ENCODE measurements at places on chromosomes 1 and 21. TPM values are rescaled to one million over a fixed set of nuclear protein-coding genes. Genes with fewer than 3 reads are reported as not detected.
A peak's percentile ranks its signal among the peaks of the same experiment; 100 is the strongest.

RHD gene
- not detected for total RNA-seq

KRTAP19-3 gene
- not detected for total RNA-seq

MYBPHL gene
- not detected for total RNA-seq

SLAMF6 gene
- total RNA-seq, result 68.1 TPM

DEDD gene
- total RNA-seq, result 40.6 TPM

CELA2B gene
- total RNA-seq, result not detected

SLC6A17 gene
- not detected for total RNA-seq

GRCh38 chr1:43565600-43566360, 35.1 kb downstream of the PTPRF start:
- no peak overlapping the region for H3K27ac ChIP-seq
- no peak overlapping the region for H3K4me3 ChIP-seq
- no peaks in the 10 kb centered on the region for H3K36me3 ChIP-seq
- H3K4me1 ChIP-seq, result peaks cover 7% of the 10 kb centered on the region
- peak; percentile 45 for DNase-seq

GRCh38 chr1:22207511-22208267, 64.8 kb upstream of the WNT4 start:
- H3K4me3 ChIP-seq, result no peak overlapping the region
- no peaks in the 10 kb centered on the region for H3K36me3 ChIP-seq
- H3K27ac ChIP-seq, result no peak overlapping the region
- H3K27me3 ChIP-seq, result peaks cover 15% of the 10 kb centered on the region
- DNase-seq, result no peak
- no peaks in the 10 kb centered on the region for H3K4me1 ChIP-seq

DNA sequence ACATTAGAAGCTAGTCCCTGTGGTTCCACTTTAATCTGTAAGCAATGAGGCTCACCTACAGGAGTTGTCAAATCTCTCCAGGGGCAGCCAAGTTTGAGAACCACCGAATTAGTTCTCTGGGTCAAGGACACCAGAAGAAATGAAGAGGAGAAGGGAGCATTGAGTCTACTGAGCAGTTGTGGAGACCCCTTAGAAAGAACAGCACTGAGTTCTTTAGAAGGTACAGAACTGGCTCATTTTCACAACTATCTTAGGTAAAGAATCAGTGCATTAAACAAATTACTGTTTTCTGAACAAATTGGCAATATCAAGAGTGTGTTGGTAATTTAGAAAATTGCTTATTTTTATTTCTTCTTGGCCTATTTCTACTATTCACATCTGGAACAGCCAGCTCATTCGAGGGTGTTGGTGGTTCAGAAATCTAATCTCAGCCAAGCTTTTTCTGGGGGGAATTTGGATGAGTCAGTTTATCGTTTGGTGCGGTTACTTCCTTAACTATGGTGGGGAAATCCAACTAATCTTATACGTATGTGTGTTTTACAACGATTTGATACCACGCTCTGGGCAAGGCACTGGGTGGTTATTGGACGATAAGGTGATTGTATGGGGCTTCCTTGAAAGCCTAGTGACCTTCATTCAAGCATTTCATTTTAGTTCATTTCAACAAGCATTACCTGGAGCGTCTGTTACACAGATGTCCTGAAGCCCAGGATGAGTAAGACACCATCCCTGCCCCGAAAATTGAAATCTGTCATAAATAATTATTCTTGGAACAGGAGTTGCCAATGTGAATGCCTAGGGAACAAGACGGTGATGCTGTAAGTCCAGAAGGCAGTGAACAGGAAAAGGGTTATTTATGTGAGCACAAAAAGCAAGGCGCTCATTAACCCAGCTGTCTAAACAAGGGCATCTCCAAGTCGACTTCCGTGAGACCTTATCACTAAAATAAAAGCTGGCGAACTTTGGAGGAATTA, 52.0 kb upstream of the TMPRSS2 start:
- H3K4me3 ChIP-seq, result no peak overlapping the region
- no peaks in the 10 kb centered on the region for H3K36me3 ChIP-seq
- no peaks in the 10 kb centered on the region for H3K27me3 ChIP-seq
- H3K27ac ChIP-seq, result no peak overlapping the region
- DNase-seq, result no peak
- no peaks in the 10 kb centered on the region for H3K4me1 ChIP-seq

DNA sequence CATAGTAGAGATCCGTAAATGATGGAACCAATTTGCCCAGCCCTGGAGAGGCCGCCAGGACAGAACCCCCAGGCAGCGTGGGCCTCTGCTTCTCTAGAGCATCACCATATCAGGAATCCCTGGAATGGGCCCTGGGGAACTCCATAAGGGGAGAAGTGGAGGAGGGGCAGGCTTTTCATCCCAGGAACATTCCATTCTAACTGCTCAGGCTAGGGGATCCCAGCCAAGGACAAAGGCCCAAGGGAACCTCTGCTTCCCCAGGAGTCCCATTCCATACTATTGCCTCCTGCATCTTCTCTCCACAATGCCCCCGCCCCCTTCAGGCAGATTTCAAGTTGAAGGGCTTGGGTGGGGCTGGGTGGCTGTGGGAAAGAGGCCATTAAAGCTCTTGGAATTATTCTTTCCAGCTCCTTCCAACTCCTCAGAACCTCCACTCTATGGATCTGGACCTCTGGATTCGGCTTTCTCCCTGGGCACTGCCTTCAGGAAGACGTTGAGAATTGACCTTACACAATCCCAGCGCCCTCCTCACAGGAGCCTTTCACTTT, 6.0 kb downstream of the TRNP1 start:
- no peak overlapping the region for H3K4me3 ChIP-seq
- DNase-seq, result no peak
- H3K4me1 ChIP-seq, result peaks cover 24% of the 10 kb centered on the region
- no peak overlapping the region for H3K27ac ChIP-seq
- peaks cover 5% of the 10 kb centered on the region for H3K27me3 ChIP-seq
- H3K36me3 ChIP-seq, result no peaks in the 10 kb centered on the region

DNA sequence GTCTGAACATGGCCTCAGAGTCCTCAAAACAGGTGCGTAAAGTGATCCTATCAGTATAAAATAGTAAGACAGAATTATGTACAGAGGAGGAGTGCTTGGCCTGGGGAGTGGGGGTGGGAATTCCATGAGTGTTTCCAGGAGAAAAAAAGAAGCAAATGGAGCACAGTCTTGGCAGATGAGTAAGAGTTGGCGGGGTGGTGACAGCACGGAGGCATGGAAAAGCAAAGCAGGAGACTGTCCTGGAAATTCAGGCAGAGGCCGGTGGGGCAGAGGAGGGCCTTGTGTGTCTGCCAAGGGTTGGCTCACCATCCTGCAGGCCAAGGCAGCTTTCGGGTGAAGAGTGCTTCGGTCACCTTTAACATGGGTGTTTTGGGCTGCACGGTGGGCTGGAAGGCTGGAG, 63.4 kb downstream of the OPTC start:
- H3K36me3 ChIP-seq, result no peaks in the 10 kb centered on the region
- H3K27me3 ChIP-seq, result no peaks in the 10 kb centered on the region
- no peaks in the 10 kb centered on the region for H3K4me1 ChIP-seq
- no peak overlapping the region for H3K4me3 ChIP-seq
- H3K27ac ChIP-seq, result no peak overlapping the region
- no peak for DNase-seq

- no peak overlapping the region for H3K4me3 ChIP-seq
- peak; percentile 13 for DNase-seq
- H3K36me3 ChIP-seq, result peaks cover 4% of the 10 kb centered on the region
- peak overlapping the region; percentile 43 for H3K27ac ChIP-seq
These were observed 4.4 kb downstream of the ACBD3 start for GRCh38 chr1:226181996-226182714.

DNA sequence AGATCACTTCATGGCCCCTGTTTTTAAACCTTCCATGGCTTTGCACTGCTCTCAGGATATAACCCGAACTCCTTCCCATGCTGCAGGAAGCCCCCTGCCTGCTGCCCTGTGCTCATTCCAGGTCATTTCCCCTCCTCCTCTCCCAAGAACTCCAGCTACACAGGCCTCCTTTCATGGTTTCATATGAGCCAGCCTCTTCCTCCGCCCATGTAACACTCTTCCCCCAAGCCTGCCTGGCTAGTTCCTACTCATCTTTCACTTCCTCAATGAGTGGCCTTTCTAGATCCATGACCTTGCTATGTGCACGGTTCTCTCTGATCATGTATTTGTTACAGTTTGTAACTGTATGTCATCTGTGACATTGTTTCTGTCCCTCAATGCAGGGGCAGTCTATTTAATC, 3.1 kb upstream of the NCF2 start:
- no peak overlapping the region for H3K4me3 ChIP-seq
- H3K27me3 ChIP-seq, result no peaks in the 10 kb centered on the region
- peaks cover 30% of the 10 kb centered on the region for H3K4me1 ChIP-seq
- no peaks in the 10 kb centered on the region for H3K36me3 ChIP-seq
- H3K27ac ChIP-seq, result peak overlapping the region; percentile 13

- no peak overlapping the region for H3K4me3 ChIP-seq
- no peaks in the 10 kb centered on the region for H3K4me1 ChIP-seq
- H3K27me3 ChIP-seq, result no peaks in the 10 kb centered on the region
- H3K36me3 ChIP-seq, result no peaks in the 10 kb centered on the region
- H3K27ac ChIP-seq, result no peak overlapping the region
These were observed 147.2 kb downstream of the CRB1 start for GRCh38 chr1:197415221-197415620.

DNA sequence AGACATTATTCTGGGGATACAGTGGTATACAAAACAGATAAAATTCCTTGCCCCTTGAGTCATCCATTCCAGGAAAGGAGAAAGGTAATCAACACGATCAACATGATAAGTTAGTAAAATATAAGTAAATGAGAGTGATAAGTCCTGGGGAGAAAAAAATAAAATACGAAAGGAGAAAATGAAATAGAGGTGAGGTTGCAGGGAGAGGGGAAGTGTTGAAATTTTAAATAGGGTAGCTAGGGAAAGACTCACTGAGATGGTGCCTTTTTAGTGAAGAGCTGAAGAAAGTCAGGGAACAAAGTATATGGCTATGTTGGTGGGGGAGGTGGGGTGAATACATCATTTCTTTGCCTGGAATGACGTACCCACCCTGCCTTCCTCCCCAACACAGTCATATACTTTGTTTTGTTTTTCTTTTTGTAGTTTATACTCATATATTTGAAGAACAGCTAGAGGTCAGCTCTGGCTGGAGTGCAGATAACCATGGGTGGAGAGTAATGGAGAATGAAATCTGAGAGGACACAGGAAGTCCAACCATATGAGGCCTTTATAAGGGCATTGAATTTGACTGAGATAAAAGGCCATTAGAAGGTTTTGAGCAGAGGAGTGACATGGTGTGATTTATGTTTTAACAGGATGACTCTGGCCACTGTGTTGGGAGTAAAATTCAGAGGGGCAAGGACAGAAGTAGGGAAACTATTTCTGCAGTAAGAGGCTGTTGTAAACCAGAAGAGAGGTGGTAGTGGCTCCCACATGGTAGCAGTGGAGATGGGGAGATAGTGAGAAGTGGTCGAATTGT, 54.8 kb downstream of the OSBPL9 start:
- H3K27me3 ChIP-seq, result no peaks in the 10 kb centered on the region
- no peak overlapping the region for H3K27ac ChIP-seq
- no peaks in the 10 kb centered on the region for H3K4me1 ChIP-seq
- no peak for DNase-seq

- H3K4me1 ChIP-seq, result no peaks in the 10 kb centered on the region
- no peak overlapping the region for H3K4me3 ChIP-seq
- H3K27me3 ChIP-seq, result no peaks in the 10 kb centered on the region
- no peak for DNase-seq
These were observed 30.3 kb upstream of the RLF start for GRCh38 chr1:40130892-40131291.

DNA sequence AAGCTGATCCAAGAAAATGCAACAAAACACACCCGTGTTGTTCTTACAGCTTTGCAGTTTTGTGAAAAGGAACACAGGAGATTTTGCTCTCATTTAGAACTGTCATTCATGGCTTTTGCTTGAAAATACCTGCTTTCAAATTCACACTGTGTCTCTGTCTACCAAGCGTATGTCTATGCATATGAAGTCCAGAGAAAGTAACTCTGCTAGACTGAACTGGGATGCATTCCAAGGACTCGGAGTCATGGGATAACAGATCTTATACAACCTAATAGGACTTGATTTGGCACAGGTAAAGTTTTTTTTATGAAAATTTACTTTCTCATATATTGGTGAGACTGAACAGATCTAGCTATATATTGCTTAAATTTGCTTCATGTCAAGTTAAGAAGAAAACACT, 102.4 kb downstream of the PTGER3 start:
- no peak overlapping the region for H3K4me3 ChIP-seq
- H3K36me3 ChIP-seq, result no peaks in the 10 kb centered on the region
- DNase-seq, result no peak
- H3K27ac ChIP-seq, result no peak overlapping the region
- H3K4me1 ChIP-seq, result no peaks in the 10 kb centered on the region

GRCh38 chr1:240285540-240285939, 193.9 kb downstream of the FMN2 start:
- no peak overlapping the region for H3K27ac ChIP-seq
- no peaks in the 10 kb centered on the region for H3K4me1 ChIP-seq
- no peaks in the 10 kb centered on the region for H3K36me3 ChIP-seq
- H3K4me3 ChIP-seq, result no peak overlapping the region
- no peak for DNase-seq

DNA sequence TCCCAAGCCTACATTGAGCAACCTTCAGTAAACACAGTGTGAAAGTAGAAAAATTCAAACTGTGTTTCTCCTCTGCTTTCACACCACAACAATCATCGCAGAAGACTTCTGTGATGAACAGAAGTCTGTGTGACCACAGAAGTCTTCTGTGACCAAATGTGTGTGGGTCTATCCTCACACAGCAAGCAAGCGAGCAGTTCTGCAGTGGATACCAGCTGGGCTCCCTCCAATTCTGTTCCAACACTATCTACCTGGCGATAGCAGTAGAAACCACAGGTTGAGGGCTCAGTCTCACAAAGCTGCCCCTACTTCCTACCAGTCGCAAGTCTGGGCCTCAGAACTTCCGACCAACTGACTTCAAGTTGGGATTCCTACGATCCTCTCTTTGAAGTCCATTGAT, 21.0 kb upstream of the RAP1A start:
- H3K4me1 ChIP-seq, result peaks cover 68% of the 10 kb centered on the region
- peak; percentile 34 for DNase-seq
- H3K4me3 ChIP-seq, result no peak overlapping the region
- H3K27ac ChIP-seq, result peak overlapping the region; percentile 62

DNA sequence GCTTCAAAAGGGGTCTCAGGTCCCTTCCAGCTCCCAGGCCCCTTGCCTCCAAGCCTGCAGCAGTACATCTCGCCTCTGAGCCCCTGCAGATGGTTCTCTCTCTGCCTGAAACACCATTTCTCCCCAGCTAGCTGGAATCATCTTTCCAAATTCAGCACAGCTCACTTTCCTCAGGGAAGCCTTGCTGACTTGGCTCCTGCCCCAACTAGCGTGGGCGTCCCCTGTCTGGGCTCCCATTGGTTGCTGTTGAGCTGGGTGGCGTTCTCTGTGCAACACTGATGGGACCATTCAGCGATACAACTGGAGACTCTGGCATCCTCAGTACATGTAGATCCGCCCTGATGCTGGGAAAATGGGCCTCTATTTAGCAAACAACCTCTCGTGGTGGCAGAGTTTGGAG, 141.3 kb upstream of the IGSF21 start:
- no peaks in the 10 kb centered on the region for H3K36me3 ChIP-seq
- no peak overlapping the region for H3K27ac ChIP-seq
- DNase-seq, result no peak
- no peaks in the 10 kb centered on the region for H3K27me3 ChIP-seq
- H3K4me3 ChIP-seq, result no peak overlapping the region
- H3K4me1 ChIP-seq, result no peaks in the 10 kb centered on the region
